Activated gamma-delta T cell (primary cell): ENCODE measurements at places on chromosomes 2 and 18.

- DNase-seq: no peak
Measured at GRCh38 chr18:27995770-27996502, 181.0 kb downstream of the CDH2 start.

DNA sequence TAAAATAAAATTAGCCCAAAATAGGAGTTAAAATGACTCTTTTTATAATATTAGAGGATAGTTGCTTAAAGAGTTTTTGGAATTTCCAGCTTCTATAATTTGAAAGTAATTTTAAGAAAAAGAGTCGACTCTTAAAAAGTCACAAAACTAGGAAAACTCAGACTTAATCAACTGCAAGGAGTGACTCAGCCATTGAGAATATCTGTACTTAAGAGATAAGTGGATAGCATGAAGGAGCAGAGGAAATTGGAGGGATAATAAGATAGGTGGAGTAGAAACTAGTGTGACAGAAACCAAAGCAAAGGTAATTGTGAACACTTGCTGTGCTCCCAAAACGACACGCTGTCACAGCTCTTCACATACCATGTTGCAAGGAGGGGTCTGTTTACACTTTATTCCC lies 8.4 kb downstream of the RSAD2 start:
- DNase-seq: no peak

GRCh38 chr2:28956415-28956826 lies 24.7 kb upstream of the TOGARAM2 start:
- no peak for DNase-seq

- DNase-seq: no peak
Measured at GRCh38 chr2:158138255-158138654, 36.6 kb downstream of the UPP2 start.

- DNase-seq: no peak
Measured at GRCh38 chr2:235727891-235728799, 234.3 kb downstream of the AGAP1 start.

DNA sequence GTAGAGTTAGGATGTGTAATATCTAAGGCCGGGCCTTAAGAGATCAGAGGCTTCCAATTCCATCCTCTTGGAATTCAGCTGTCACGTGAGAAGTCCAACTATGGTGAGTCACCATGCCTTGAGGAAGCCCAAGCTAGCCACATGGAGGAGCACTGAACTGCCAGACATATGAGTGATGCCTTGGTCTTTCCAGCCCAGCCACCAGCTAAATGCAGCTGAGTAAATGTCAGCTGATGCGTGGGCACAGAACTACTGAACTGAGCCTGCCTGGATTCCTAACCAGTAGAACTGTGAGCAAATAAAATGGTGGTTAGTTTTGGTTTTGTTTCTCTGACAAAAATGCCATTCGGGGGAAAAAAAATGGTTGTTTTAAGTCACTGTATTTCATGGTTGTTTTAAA lies 153.7 kb upstream of the SERTAD2 start:
- no peak for DNase-seq

GRCh38 chr2:61233581-61233980 lies 71.6 kb downstream of the C2orf74 start:
- no peak for DNase-seq

DNA sequence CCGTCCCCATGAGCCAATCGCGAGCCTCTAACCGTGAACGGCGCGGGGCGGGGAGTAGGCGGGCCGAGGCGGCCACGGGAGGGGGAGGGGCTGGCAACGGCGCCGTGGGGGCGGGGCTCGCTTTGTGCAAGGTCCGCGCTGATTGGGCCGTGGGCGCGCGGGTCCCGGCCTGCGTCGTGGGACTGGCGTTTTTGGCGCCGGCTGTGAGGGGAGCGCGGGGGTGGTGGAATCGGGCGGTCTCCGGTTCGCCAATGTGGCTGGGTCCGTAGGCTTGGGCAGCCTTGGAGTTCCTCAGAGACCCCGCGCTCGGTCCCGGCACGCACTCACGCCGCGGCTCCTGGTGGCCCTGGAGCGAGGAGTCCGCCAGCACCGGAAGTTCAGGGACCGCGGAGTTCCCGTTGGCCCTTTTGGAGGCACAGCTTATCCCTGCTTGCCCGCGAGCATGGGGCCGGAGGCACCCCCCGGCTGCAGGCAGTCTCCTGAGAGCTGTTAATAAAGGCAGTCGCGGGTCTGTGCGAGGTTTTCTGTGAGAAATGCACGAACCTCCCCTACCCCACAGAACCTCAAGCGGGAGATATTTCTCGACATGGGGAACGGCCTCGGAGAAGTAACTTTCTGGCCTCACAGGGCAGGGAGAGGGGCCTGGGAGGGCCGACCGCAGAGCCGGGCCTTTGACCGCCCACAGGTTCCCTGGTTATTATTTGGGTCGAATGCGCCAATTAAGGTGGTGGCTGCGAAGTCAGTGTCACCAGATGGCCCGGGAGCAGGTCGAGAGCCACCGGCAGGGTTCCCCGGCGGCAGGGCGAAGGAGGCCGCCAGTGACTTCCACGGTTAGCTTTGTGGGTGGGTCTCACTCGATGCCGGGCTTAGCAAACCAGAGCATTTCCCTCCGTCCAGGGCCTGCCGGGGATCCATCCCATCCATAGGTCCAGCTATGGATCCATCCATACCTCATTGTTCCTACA lies 574 bp upstream of the NCL start:
- DNase-seq: peak; percentile 98

DNA sequence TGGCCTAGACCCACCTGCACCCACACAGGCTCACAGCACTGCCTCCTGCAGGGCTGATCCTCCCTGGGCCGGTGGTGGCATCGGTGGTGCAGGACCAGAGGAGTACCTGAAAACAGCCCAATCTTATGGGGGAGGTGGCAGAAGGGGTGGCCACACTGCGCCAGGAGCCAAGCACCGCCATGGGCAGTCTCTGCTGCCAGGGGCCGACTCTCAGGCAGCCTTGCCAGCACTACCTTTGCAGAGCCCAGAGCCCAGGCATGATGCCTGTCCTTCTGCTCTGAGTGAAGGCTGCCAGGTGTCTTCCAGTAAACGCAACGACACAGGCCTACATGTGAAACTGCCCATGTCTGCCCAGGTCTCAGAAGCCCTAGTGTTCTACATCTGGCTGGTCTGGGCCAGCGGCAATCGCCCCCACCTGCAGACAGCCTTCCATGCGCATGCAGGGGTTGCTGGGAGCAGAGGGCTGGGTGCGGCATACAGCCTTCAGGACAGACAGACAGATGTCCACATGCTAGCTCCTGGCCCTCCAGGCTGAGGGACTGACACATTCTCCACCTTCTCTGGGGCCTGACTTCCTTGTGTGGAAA lies 6.8 kb downstream of the HS6ST1 start:
- DNase-seq: no peak

DNA sequence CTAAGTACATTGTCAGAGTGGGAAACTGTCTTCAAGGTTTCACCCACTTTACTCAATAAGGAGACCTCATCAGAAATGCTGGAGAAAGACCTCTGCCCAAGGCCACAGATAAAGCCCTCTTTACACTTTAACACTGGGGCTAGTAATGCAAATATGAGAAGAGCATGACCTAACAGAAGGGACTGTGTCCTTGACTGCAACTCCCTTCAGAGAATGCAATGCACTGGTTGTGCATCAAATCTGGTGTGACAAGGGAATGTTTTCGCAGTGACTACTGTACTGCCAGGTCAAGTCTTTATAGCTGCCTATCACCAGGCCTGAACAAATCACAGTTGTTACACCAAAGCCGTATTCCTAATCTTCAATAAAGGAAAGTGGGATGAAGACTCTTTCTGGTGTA lies 28.6 kb downstream of the CDH19 start:
- no peak for DNase-seq

DNA sequence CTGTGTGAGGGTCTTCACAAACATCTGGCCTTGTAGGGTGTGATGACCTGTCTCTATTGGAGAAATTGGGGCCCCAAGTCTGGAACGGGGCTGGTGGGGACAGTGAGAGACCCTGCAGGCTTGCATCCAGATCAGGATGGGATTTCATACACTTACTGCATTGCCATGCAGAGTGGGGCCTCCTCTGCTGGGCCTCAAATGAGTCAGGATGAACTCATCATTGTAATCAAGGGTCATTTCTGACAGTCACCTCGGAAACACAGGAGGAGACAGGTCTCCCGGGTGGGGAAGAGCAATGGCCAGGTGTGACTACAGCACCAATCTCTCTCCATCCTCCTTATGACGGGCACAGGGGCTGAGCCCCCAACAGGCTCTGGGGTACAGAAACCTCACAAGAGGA lies 48.1 kb upstream of the GALR1 start:
- DNase-seq: no peak

DNA sequence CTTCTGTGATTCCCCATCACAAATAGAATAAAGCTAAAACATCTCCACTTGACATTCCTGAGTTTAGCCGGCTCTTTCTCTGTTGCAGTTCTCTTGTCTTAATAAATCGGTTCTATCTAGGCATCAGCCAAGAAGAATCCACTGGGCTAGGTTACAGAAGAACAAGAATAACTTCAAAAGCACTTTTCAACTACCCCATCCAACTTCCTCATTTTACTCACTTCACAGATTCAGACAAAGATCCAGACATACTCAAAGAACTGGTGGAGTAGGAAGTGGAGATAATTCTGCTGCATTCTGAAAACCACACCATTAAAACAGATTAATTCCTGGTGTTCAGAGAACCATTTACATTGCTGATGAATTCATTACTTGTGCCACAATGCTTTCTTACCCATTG lies 9.6 kb upstream of the ALPK2 start:
- DNase-seq: no peak

DNA sequence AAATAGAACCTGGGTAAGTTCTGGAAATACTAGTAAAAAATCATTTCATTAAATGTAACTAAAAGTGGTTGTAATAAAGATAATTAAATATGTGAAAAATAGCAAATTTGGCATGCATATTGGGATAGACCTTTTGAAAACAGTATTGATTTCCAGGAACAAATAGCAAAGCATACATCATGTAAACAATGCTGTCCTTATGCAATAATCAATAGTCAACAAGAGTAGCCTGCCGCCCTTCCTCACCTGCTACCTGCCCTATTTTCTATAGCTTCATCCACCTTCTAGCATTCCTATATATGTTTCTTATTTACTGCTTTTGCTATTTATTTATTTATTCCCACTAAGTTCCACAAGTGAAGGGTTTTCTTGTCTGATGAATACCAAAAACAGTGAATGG lies 35.1 kb upstream of the KYNU start:
- DNase-seq: no peak

DNA sequence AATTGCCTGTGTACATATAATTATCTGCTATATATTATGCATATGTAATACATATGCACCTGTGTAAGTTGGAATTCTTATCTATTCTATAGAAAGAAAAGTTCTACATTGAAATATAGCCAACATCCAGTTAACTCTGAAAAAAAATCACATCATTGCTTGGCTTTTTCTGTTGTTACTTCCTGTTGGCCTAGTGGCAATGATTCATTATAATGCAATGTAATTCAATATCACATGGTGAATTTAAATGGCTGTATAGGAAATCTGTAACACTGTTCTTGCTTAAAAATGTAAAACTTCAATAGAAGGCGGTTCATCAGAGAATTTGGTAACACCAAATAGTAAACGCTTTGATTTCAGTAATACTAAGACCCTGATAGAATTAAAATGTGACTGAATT lies 44.5 kb upstream of the MAP4K3 start:
- no peak for DNase-seq

DNA sequence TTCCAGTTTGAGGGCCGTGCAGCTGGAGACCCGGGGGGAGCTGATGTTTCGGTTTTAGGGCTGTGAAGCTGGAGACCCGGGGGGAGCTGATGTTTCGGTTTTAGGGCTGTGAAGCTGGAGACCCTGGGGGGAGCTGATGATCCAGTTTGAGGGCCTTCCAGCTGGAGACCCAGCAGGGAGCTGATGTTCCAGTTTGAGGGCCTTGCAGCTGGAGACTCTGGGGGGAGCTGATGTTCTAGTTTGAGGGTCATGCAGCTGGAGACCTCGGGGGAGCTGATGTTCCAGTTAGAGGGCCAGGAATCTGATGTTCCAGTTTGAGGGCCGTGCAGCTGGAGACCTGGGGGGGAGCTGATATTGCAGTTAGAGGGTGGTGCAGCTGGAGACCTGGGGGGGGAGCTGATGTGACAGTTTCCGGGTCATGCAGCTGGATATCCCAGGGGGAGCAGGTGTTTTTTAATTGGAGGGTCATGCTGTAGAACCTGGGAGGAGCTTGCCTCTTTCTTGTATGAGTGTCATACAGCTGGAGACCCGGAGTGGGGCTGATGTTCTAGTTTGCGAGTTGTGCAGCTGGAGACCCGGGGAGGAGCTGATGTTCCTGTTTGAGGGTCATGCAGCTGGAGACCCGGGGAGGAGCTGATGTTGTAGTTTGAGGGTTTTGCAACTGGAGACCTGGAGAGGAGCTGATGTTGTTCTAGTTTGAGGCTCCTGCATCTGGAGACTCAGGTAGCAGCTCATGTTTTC lies 153.2 kb downstream of the RTP5 start:
- DNase-seq: no peak

GRCh38 chr2:151634736-151635467 lies 99.4 kb downstream of the NEB start:
- no peak for DNase-seq

- no peak for DNase-seq
Measured at GRCh38 chr2:240589850-240590525, 3.5 kb downstream of the CAPN10 start.

DNA sequence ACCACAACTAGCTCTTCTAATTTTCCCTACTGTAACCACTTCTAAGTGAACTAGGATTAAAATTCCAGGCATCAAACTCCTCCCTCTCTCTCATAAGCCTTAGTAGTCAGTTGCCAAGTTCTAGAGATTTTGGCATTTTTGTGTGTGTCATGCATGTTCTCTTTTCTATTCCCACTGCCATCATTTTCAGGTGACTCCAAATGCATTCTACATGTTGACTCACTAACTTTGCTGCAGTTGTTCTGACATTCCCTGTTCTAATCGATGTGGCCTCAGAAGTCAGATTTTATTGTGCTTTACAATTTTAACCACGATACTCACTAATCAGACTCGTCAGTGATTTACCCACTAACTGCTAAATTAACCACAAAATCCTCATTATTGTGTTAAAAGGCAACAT lies 13.3 kb downstream of the DSC1 start:
- no peak for DNase-seq

DNA sequence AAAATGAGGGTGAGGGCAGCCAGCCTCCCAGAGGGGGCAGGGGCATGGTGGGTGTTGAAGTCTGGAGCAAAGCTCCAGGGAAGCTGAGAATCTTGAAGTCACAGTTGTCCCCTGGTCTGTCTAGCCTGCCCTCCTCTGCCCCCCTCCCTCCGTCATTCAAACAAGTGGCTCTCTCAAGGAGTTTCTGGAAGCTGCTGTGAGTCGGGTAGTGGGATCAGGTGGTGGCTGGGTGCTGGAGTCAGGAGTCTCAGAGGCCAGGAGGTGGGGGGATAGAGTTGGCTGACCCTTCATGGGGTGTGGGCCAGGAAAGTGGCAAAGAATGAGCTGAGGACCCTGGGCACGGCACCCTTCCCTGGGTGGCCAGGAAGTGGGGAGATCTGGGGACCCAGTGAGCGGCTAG lies 495 bp upstream of the ASIC4 start:
- no peak for DNase-seq

GRCh38 chr2:150647943-150648342 lies 160.5 kb upstream of the RND3 start:
- no peak for DNase-seq

- DNase-seq: no peak
Measured at GRCh38 chr2:111094691-111095090, 26.0 kb upstream of the BCL2L11 start.

- DNase-seq: no peak
Measured at GRCh38 chr2:33448220-33448899, 28.1 kb upstream of the RASGRP3 start.
